ENCODE measurements at places on chromosomes 1 and 21. TPM values are rescaled to one million over a fixed set of nuclear protein-coding genes. Genes with fewer than 3 reads are reported as not detected.

Gene CR1
- total RNA-seq: not detected

Gene CRTC2
- 10.3 TPM for total RNA-seq

Gene APOBEC4
- not detected for total RNA-seq

Gene KLF17
- total RNA-seq: not detected

- no peak for DNase-seq
Observed at GRCh38 chr1:60463786-60464185, 390.2 kb upstream of the C1orf87 start.

DNA sequence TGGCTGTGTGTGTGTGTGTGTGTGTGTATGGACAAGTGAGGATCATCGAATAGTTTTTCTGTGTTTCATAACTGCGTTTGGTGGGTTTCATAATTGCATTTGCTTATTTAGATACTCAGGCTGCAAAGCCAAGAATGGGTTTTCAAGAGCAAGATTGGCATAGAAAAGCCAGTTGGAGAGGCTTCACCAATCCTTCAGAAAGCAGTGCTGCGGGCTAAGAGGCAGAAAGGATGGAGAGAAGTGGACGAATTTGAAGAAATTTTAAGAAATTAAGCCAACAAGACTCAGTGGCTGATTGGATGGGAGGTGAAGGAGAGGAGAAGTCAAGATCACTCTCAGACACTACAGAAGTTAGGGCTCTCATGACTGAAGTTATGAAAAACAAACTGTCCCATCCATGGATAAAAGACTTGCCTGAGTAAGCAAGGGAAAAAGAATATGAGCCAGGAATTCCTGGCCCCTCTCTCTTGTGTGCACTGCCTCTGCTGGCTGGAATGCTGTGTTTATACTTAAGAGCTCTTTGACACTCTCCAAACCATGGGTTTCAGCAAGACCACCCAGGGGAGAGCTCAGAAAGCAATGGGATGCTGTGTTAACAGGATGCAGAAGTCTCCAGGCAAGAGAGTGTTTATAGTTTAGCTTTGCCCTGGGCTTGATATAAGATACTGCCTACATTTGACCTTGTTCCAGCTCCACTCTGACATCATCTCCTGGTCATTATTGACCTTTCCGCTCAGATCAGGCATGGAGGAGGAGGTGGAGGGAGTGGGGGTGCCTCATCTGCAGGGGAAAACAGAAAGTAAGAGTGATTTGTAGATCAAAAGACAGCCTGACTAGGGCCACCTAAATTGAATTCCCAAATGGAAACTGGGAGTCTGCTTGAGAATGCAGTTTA lies 232.0 kb upstream of the PLXNA2 start:
- peak; percentile 97 for DNase-seq

DNA sequence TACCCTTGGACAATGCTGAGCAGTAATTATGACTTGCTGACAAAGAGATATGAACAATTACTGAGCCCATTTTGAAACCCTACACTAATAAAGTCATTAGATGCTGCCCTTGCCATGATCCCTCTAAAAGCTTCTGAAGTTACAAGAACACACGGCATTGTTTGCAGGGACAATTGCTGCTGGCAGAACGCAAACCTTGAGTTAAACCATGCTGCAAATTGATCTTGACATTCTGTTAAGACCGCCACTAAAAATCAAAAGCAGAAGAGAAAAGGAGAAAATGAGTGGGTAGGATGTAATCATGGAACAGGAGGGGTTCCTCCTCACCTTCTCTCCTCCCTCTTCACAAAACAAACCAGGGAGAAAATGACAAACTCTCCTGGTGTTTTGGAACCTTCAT lies 136.2 kb upstream of the DMRTA2 start:
- DNase-seq: no peak

DNA sequence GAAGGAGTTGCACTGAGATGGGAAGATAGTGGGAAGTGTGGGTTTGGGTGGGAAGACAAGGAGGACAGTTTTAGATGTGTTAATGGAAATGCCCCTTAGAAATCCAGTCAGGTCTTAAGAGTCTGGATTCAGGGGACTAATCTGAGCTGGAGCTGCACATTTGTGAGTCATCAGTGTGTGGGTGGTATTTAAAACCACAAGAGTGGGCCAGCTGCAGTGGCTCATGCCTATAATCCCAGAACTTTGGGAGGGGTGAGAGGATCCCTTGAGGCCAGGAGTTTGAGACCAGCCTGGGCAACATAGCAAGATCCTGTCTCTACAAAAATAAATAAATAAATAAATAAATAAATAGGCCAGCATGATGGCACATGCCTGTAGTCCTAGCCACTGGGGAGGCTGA lies 40.9 kb upstream of the SLC6A9 start:
- peak; percentile 63 for DNase-seq

DNA sequence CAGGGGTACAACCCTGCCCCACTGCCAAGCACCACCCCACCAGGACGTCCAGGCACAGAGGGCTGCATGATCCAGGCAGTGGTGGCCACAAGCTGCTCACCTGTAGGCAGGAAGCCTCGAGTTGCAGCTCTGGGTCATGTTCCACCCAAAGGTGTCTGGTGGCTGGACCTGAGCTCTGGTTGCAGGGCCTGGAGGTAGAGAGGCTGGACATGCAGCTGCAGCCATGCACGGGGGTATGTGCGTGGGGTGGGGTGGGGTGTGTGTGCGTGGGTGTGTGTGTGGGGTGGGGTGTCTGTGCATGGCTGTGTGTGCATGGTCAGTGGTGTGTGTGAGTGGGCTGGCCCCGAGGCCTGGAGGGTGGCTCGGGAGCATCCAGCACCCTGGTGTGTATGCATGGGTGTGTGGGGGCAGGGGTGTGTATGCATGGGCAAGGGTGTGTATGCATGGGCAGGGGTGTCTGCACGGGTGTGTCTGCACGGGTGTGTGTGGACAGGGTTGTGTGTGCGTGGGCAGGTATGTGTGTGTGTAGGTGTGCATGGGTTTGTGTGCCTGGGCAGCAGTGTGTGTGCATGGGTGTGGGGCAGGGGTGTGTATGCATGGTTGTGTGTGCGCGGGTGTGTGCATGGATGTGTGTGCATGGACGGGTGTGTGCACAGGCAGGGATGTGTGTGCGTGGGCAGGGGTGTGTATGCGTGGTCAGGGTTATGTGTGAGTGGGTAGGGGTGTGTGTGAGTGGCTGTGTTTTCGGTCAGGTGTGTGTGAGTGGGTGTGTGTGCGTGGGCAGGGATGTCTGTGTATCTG lies 15.6 kb downstream of the ARHGEF16 start:
- DNase-seq: no peak

DNA sequence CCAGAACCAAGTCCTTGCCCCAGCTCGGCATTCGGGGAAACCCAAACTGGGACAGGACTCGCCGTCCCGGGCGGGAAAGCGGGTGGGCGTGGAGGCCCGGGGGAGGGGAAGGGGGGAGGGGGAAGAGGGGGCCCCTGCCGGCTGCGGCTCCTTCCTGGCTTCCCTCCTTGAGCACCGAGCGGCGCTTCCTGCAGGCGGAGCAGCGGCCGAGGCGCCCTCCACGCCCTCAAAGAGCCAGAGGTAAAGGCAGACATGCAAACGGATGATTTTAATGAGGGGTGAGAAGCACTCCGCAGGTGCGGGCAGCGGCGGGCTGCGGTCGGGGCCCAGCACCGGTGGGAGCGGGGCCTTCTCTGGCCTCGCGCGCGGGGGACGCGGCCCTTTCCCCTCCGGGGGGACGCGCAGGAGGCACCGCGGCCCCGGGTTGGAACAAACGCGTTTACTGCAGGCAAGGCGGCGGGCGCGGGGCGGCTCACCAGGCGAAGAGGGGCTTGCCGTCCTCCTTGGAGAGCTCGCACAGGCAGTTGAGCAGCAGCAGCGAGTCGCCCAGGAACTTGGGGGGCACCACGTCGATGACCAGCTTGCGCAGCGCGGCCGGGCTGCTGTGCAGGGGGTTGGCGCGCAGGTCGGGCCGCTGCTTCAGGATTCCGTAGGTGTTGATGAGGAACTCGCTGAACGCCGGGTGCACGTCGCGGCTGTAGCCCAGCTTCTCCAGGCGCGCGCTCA lies 5.7 kb upstream of the FTCD start:
- DNase-seq: no peak

GRCh38 chr1:1199961-1200875 lies 6.2 kb downstream of the TNFRSF18 start:
- DNase-seq: no peak

DNA sequence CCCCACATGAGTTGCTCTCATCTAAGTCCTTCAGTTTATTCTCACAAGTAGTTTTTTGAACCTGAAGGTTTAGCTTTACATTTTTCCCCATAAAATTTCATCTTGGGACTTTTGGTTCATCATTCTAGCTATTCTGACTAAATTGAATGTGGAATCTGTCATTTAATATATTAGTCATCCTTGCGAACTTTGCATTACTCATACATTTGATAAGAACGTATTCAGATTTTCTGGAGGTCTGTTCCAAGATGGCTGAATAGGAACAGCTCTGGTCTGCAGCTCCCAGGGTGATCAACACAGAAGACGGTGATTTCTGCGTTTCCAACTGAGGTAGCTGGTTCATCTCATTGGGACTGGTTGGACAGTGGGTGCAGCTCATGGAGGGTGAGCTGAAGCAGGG lies 59.8 kb upstream of the CSF1 start:
- DNase-seq: no peak

- peak; percentile 76 for DNase-seq
Observed at GRCh38 chr1:108817016-108817415, 39.9 kb downstream of the AKNAD1 start.

GRCh38 chr1:163271535-163271934 lies 50.2 kb upstream of the NUF2 start:
- DNase-seq: no peak

DNA sequence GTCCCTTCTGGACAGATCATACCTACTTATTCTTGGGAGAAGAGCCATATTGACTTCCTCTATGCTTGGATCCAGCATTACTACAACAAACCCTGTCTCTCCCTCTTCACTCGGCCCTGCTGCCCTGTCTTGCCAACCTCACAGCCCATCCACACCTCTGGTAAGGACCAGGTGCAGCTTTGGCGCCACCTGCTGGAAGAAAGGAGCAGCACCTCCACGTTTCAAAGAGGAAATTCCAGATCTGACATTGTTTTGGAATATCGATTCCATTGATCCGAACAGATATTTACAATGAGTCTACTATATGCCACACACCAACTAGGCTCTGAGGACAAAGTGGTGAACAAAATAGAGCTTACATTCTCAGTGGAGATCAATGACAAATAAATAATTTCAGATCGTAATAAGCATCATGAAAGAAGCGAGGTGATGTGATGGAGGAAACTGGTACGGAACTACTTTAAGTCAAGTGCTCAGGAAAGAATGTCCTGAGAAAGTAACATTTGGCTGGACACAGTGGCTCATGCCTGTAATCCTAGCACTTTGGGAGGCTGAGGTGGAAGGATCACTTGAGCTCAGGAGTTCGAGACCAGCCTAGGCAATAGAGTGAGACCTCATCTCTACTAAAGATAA lies 18.7 kb downstream of the MFSD2A start:
- DNase-seq: peak; percentile 74
